ENCODE measurements at places on chromosomes 4 and X.

DNA sequence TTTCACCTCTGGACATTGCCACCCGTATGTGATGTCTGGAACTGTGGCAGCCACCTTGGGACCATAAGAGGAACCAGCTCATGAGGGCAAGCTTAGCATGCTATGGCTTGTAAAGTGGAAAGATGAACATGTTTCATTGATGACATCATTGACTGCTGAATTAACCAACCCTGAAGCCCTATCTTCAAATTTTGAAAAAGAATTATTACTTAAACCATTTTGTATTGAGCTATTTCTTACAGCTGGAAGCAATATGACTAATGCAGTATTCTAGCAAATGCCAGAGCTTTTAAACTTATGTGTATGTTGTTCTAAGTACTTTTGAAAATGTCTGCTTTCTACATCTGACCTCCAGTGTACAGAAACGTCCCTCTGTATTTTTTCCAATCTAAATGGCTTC is 18.1 kb downstream of the GUCY2F start:
- no peak for DNase-seq

- no peak for DNase-seq
These were observed 1.5 kb downstream of the PLS3 start for GRCh38 chrX:115562480-115562847.

GRCh38 chr4:69910016-69910782 is 20.7 kb upstream of the CSN1S1 start:
- no peak for DNase-seq

DNA sequence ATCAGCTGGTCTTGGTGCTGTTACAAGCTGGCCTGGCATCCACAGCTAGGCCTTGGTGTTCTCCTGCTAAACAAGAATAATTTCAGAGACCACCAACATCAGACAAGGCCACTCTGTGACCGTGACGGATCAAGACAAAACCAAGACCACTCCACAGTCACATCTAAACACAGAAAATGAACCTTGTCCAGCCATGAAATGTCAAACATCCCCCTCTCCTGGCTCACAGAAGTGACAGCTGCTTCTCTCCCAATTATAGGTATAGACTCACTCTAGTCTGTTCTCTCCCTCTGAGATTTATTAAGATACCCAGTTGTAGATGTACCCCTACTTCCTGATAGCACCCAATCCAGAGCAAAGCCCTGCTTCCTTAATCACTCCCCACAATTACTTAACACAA is 40.4 kb downstream of the EFHC2 start:
- DNase-seq, result no peak

- no peak for DNase-seq
These were observed 303.8 kb upstream of the KLF3 start for GRCh38 chr4:38360201-38360600.
